ENCODE measurements at places on chromosomes 13 and 19.

DNA sequence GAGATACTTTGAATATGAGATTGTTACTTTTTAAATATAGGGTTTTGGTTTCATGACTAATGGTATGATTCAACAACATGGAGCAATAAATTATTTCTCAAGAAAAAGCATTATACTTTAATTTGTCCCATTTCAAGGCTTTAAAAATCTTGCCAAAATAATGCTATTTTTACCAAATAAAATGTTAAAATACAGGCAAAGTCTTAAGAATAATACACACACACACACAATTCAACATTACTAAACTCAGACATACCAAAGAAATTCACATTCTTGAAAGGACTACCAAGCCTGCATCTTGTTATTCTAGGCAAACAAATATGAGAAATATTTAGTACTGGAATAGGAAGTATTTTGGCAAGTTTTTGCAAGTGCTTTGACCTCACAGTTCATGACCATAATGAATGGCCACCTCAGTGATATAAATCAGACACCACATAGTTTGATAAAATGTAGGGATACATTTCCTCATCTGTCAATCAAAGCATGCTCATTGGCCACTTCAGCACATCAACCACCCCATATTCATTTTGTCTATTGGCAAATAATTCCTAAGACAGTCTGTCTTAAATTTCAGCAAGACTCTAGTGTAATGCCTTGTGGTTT is 107.2 kb downstream of the NALCN start:
- DNase-seq, result no peak

GRCh38 chr19:44698492-44699201 is at the start of gene CEACAM16:
Gene CEACAM16, plus strand, starts transcription at chr19:44699151. Its CDS starts 2,306 bp downstream, at chr19:44701457.
- DNase-seq, result no peak

DNA sequence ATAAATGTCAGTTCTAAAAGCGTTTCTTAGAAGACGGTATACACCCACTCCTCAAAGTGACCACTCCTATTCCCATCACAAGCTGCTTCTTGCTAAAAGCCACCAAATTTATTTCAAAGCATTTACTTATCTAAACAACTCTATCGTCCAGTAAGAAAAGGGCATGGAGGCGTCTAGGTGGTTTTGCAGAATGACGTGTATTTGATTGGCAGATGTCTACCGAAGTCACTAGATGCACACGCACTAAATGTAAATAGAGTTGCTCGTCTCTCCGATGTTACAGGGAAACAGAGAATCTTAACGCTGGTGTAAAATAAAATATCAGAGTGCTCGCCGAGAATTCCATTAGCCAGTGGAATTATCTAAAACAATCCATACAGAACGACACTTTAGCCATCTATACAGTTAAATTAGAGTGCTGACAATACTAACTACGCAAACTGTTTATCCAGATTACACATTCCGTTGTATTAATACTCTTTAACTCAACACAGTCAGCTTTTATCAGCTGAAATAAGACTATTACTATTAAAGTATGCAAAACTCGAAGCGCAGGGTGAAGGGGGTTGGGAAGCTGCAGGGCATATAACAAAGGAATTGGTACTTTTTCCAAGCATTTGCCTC is 1.9 kb downstream of the KLF12 start:
- DNase-seq, result no peak

- peak; percentile 94 for DNase-seq
Measured at GRCh38 chr13:25468325-25469168, 96.8 kb downstream of the ATP8A2 start.

DNA sequence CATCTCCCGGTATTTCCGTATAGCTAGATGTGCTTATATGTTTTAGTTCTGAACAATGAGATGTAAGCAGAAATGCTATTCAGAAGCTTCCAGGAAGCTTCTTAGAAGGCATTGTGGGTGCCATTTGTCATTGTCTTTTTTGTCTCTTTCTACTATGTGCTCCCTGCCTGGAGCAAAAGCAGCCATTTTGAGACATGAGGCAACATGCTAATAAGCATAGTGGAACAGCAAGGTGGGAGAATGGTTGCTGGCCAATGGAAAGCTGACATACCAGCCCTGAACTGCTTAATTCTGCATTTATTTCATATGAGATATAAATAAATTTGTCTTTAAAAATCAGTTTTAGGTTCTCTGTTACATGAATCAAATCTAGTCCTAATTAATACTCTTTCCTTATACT is 299.7 kb downstream of the LMO7 start:
- DNase-seq, result no peak

DNA sequence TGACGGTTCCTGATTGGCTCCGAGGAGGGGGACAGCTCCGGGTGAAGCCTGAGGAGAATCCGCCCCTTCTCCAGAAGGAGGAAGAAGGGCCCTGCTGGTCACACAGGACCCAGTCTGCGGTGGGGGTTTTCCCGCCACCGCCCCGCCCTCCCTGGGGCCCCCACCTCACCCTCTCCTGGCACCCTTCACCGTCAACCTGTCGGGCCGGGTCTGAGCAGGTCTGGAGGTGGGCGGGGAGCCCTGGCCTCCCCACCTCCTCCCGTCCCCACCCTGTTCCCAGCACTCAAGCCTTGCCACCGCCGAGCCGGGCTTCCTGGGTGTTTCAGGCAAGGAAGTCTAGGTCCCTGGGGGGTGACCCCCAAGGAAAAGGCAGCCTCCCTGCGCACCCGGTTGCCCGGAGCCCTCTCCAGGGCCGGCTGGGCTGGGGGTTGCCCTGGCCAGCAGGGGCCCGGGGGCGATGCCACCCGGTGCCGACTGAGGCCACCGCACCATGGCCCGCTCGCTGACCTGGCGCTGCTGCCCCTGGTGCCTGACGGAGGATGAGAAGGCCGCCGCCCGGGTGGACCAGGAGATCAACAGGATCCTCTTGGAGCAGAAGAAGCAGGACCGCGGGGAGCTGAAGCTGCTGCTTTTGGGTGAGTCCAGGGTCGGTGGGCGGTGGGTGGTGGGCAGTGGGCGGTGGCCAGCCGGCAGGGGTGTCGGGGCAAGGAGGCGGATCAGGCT is at the start of gene GNA15:
Gene GNA15, plus strand, starts transcription at position 73 of the 723 bp plus-strand sequence. Its CDS starts 418 bp downstream, at position 491.
- no peak for DNase-seq

DNA sequence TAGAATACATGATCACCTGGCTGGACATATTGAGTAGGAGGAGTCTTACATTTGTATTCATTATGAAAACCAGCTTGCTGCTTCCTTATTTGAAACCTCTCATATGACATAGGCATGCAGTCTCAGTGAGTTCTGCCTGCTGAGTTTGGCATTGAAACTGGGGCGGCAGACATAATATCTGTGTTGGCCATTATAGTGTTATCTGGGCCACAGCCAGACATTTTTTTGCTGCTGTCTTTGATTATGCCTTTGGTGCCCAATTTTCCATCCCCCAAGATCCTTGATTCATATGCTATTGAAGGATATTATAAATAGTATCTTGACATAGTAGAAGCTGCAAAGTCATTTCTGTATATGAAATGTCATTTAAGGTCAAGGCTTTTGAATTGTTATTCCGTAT is 15.8 kb downstream of the FREM2 start:
- DNase-seq, result no peak

DNA sequence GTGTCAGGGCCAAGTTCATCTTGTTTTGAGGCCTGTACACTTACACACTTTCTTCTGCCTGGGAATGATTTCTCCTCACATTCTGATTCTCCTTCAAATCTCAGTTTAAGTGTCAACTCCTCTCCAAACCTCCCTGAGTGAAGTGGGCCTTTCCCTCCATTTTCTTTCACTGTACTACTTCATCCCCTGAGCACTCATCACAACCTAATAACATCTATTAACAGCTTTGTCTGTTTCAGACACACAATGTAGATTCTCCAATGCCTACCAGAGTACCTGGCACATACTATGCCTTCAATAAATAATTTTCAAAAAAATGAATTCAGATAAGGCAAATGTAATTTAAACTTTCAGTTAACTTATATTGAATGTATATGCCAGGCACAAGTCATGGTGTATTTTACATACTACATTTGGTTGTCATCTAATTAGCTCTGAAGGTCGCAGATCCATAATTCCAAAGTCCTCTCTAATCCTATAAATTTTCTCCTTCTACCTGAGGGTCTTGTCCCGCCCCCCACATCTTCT is 357 bp upstream of the COG6 start:
- DNase-seq, result peak; percentile 2

DNA sequence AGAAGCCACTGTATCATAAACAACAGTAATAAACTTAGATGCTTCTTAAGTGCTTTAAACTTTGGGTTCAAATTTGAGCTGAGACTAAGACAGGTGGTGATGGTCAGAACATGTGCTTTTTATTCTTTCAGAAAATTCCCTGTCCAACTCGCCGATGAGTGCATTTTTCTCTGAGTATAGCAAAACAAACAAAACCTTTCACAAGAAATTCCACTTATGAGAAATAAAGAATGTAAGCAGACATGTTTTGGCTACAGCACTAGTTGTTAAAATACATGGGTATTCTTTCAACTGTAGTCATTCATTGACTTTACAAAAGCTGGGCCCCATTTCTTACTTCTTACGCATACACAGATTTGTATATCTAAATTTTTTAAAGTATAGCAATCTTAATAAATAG is 125.6 kb downstream of the SPRY2 start:
- DNase-seq, result no peak

DNA sequence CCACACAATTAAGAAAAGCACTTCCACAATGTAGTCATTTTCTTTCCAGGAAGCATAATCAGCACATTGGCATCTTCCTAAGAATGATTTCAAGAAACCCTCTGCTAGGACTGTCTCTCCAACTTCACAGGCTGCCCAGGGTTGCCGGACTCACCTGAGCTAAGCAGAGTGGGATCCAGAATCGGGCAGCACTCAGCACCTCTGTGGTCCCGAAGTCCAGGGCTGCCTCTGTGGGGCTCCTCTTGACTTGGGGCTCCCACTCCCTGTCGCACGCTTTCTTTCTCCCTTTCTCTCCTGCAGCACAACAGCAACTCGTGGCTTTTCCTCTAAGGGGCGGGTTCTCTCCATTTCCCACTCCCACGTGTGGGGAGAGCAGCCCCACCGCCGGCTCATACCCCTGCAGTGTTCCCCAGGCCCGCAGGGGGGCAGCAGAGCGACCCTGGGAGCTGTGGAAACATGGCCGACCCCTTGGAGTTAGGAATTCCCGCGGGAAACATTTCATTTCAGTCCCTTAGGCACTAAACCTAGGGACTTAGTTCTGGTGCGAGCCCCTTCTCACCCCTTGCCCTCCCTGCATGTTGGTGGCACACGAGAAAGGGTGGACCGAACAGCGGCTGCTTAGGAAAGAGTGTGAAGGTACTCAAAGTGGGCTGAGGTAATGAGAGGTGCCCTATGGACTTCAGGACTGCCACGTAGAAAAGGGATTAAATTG is at the start of gene TMEM272:
Gene TMEM272, minus strand, starts transcription at position 316 of the 712 bp plus-strand sequence. CDS start 6,647 bp downstream, outside the sequence.
- DNase-seq, result peak; percentile 87

- DNase-seq, result no peak
Measured at GRCh38 chr13:24212674-24213073, 52.2 kb downstream of the SPATA13 start.
